ENCODE measurements at places on chromosomes 5 and 9.

DNA sequence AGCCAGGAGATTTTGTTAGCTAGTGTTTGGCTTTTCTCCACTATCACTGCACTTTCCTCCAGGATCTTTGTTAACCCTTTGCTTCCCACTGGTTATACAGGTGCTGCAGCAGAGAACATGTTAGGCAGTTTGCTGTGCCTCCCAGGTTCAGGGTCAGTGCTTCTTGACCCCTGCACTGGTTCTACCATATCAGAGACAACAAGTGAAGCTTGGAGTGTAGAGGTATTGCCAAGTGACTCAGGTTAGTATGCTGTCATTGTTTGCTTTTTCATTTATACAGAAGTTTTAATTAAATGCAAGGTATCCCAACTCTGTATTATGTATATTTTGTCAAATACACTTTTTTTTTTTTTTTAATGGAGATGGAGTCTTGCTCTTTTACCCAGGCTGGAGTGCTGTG, 68.4 kb downstream of the GAPVD1 start:
- DNase-seq = no peak

GRCh38 chr5:43315682-43316081, 2.5 kb upstream of the HMGCS1 start:
- DNase-seq = no peak

DNA sequence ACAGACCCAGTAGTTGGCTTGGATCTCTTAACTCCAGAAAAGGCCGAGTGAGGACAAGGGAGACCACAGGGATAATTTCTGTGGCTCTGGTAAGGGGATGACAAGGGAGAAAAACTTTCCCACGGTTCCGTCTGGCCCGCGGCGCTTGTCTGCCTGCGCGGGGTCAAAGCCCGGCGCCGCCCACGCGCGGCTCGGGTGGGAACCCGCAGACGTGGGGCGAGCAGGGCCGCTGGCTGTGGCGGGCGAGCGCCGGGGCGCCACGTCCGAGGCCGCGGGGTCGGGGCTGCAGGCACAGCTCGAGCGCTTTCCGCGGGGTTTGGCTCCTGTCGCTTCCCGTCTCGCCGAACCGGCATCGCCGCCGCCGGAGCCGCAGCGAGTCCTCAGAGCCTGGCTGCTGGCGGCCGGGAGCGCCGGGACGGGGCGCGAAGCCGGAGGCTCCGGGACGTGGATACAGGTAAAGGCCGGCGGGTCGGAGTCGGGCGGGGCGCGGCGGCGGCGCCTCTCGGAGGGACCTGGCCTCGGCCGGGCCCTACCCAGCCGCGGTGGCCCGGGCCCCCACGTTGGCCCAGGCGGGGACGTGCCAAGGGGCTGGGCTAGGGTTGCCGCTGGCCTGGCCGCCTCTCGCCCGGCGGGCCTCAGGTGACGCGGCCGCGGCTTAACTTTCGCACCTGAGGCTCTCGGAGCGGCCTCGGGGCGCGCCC, at the start of gene RNF180:
TSS of gene RNF180 (plus strand) at position 344 of the 701 bp plus-strand sequence. CDS start 34,965 bp downstream, outside the sequence.
- peak; percentile 50 for DNase-seq

- DNase-seq = no peak
Measured at GRCh38 chr9:14170392-14170931, 143.5 kb downstream of the NFIB start.

DNA sequence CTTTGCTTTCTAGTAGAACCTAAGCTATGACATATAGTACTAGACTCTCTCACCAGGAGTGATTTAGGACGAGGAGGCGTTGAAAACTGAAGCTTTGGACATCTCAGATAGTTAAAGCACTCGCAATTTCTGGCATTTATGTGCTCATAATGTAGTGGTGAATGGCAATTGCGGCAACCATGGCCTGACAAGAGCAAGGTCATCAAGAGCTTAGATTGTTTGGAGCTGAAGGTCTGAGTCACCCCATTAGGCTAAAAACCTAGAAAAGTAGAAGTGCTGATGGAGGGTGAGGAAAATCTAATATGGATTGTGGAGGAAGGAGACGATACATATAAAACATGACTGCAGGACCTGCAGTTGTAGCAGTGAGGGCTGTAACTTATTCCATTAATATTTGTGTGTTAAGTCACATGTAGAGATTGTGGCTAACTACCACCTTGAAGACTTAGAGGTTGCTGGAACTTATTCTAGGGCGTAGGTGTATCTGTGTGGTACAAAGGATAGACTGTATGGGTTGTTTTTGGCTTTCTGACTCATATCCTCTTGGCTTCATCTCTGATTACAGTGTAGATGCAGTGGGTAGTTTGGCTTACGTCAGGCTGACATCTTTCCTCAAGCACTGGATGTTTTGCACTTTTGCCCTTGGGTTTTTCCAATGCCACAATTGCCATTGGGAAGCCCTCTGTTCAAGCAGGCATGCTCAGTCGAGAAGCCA, 138.9 kb upstream of the CDKN2B start:
- DNase-seq = no peak

DNA sequence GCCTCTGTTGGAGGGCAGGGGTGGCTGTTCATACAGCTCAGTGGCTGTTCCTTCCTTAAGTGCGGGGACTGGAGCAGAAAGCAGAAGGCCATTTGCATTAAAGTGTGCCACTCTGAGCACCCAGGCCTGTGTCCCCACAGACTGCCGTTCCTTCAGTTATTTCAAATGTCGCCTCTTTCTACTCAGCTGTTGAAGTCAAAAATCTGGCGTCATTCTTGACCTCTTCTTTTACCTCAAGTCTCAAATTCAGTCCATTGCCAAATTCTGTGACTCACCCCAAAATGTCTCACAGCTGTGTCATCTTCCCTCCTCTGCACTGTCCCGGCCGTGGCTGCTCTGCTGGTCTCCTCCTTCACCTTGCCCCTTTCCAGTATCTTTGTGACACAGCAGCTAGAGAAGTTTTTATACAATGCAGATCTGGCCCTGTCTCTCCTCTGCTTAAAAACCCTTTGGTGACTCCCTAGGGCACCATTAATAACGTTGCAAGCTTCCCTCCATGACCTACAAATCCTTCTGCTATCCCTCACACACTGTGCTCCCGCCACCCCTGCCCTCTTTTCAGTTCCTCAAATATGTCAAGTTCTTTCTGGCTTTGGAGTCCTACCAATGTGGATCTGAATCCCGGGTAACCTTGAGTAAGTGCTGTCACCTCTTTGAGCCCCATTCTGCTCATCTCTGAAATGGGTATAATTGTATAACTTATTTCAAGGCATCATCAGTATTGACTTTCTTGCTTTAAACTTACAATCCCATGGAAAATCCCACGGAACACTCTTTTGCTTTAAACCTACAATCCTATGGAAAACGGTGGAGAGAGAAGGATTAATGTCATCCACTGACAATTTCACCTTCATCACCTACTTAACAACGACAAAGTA, 98.3 kb upstream of the BOD1 start:
- DNase-seq = peak; percentile 78

DNA sequence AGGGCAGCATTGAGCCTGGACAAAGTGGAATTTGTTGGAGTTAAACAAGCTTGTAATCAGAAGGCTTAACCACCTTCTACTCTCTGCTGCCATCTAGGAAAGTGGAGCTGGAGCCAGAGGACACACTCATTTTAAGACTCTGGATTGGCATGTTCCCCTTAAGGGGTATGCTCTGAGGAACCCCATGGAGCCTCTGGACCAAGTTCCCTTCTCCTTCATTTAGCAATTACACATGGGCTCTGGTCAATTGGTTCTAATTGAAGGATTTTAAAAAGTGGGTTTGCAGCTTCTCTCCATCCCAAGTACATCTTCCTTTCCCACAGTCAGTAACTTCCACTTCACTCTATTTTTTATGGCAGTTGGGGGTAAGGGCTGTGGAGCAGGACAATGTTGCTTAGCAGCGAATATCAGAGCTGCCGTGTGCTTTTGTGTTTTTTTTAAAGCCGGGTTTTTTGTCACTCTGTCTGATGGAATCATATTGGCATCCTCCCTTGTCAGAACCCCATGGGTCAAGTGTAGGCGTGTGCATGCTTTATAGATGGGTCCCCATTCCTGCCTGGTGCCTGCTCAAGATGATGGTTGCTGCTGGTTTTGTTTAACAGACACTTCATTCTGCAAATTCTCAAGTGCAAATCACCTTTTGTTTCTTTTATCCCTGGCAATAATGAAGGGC, 330.7 kb upstream of the ADAMTSL1 start:
- no peak for DNase-seq

DNA sequence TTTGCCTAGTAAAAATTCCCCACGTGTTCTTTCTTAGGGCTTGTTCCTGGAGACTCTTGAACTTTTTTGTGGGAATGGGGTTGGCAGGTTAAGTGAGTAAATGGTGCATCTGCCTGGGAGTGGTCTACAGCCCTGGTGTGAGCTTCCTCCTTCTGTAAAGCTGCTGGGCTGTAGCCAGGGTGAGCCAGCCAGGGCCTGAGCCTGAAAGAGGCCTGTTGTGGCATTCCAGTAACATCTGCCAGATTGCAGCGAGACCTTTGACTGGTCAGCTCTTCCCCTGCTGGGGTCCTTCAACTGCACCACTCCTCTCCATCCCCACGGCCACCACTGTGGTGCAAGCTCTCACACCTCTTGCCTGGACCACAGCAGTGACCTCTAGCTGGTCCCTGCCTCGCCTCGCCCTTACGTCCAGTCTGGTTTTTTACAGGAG, 47.5 kb downstream of the SLC22A5 start:
- DNase-seq = no peak

- no peak for DNase-seq
Measured at GRCh38 chr9:118321788-118322187, 617.6 kb downstream of the TLR4 start.

- DNase-seq = no peak
Measured at GRCh38 chr5:160956051-160956450, 104.0 kb upstream of the ATP10B start.

GRCh38 chr9:20945269-20945668, 86.2 kb downstream of the HACD4 start:
- no peak for DNase-seq

GRCh38 chr9:119677811-119678505, 308.7 kb upstream of the BRINP1 start:
- DNase-seq = no peak

DNA sequence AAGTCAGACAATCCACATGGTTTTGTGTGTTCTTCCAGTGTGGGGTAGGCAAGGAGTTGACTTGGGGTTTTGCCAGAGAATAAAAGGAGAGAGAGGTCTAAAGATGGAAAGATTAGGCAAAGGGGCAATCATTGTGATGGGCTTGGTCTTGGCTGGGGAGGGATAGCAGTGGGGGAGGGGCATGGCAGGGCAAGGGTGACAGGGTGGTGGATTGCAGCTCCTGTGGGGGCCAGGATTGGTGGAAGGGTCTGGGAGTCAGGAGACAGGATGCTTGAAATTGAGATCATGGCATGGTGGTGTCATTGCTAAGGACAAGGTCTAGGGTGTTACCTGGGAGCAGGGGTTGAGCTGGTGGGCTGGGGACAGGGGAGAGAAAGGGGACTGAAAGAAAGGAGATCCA, 57.6 kb downstream of the ZNF618 start:
- no peak for DNase-seq

DNA sequence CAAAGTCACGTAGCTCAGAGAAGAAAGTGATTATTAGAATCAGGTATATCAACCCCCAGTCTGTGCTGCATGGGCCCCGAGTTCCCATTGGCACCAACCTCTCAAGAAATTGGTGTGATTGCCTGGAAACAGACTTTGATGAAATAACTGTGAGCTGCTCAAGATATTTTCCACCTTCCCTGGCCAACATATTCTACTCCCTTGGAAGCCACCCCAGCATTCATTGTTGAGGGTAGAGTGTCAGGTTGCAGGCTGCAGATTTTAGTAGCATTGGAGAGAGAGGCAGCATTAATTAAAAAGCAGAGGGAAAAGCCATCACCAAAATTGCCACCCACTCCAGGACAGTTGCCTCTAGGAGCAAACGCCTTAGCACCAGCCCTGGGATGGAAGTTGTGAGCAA, 154.2 kb upstream of the TNPO1 start:
- no peak for DNase-seq

GRCh38 chr9:92504881-92505280, 22.6 kb upstream of the ASPN start:
- no peak for DNase-seq

DNA sequence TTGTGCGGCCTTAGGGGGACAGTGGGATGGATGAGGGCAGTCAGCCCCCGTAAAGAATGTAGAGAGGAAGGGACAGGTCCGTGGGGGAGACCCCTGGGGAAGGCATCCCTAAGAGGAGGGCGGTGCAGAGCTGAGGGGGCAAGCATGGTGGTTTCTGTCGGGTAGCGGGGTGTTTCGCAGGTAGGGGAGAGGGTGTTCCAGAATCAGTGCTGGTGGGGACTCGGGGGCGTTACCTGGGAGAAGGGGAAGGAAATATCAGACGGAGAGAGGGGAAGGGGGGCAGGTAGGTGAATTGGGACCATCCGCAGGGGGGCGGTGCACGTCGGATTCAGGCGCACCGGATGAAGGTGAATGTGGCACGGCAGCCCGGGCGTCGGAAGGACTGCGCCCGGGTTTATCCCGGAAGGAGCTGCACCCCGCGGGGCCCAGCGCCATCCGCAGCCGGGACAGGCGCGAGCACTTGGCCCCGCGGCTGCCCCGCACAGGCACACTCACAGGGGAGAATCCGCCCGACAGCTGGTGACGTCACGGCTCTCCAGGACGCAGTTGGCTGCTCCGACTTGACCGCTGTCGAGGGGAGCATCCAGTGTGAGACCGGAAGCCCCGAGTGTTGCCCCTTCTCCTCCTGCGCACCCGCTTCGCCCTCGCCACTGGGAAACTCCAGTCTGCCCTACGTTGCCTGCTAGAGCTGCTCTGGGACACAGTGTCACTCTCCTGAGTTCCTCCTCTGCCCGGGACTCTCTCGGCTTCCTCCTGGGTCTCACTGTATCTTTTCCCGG, 1.3 kb downstream of the CD72 start:
- DNase-seq = peak; percentile 56

GRCh38 chr5:89996890-89997289, 412.7 kb downstream of the CETN3 start:
- DNase-seq = no peak

GRCh38 chr9:34546834-34547827, 24.3 kb upstream of the ENHO start:
- DNase-seq = peak; percentile 77

- DNase-seq = peak; percentile 71
Measured at GRCh38 chr9:113682297-113682771, 193.8 kb upstream of the ZNF618 start.

GRCh38 chr5:58127255-58128220, 332.3 kb downstream of the PLK2 start:
- no peak for DNase-seq

GRCh38 chr5:174155281-174155680, 109.8 kb downstream of the NSG2 start:
- peak; percentile 63 for DNase-seq

DNA sequence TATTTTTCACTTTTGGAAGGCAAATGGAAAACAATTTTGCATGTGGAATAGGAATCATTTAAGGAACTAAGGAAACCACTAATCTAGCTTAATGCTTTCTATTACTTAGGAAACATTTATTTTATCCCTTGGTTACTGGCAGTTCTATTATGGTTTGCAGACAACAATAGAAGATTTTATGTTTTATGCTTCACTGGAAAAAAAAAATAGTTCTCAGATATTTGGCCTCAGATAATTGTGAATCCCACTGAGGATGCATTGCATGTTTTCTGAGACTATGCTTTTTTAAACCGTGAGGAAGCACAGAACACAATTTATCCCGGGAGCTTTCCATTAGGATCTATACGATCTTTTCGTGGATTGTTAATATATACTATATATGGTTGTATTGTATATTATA, 356.9 kb downstream of the CSNK1G3 start:
- no peak for DNase-seq

- DNase-seq = peak; percentile 53
Measured at GRCh38 chr9:22813529-22813928, 366.9 kb downstream of the DMRTA1 start.
